ENCODE measurements at places on chromosomes 16 and 17.

- no peak for DNase-seq
Measured at GRCh38 chr17:29546085-29546484, 20.8 kb downstream of the ABHD15 start.

- DNase-seq = no peak
Measured at GRCh38 chr16:30925995-30926811, 2.8 kb downstream of the FBXL19 start.

- DNase-seq = no peak
Measured at GRCh38 chr16:48053418-48053745, 102.4 kb downstream of the ABCC12 start.

DNA sequence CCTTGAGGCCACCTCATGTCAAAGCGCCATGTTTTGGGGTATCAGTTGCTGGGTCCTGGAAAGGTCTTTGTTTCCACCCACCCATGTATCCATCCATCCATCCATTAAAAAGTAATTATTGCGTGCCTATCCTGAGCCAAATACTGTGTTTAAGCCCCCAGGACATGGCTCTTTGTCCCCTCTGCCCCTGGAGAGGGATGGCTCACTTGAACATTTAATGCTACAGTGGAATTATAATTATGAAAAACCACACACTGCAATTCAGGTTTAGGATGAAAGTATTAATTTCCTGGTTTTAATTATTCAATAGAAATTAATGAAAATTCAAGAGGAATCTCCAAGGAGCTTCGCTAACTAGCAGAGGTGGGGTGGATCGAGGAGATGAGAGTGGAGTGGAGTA is 97.8 kb downstream of the MGAT5B start:
- no peak for DNase-seq

- no peak for DNase-seq
Measured at GRCh38 chr17:50686494-50687199, 21.1 kb downstream of the ANKRD40 start.

GRCh38 chr17:561116-561515 is 153.5 kb downstream of the VPS53 start:
- DNase-seq = no peak

- DNase-seq = no peak
Measured at GRCh38 chr16:88318521-88318920, 64.2 kb upstream of the ZNF469 start.

GRCh38 chr17:10229181-10229580 is 30.8 kb upstream of the GAS7 start:
- DNase-seq = no peak

Measured in NCI-H774 (cell line).